Liver (tissue), 10 donors: ENCODE measurements at places on chromosomes 3 and 15.
A peak's percentile ranks its signal among the peaks of the same experiment; 100 is the strongest.

DNA sequence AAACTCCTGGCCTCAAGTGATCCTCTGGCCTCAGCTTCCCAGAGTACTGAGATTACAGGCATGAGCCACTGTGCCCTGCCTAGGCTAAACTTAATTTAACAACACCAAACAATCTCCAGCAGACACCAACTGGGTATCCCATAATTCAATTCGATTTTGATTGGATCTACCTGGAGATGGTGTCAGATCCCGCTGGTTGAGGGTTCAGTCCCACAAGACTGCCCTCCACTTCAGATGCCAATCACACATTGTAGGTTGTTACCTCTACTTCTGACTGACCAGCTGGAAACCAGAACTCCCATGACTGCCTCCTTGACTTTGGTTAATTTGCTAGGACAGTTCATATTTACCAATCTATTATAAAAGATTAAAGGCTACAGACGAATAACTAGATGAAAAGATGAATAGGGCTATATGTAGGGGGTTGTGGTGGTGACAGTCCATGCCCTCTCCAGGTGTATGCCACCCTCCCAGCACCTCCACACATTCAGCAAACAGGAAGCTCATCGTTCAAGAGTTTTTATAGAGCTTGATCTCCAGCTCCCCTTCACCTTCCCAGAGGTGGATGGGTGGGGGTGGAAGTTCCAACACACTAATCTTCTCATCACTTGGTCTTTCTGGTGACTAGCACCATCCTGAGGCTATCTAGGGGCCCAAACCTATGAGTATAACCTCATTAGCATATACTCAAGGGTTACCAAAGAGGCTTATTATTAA is 9.3 kb downstream of the B2M start:
- DNase-seq, result no peak

DNA sequence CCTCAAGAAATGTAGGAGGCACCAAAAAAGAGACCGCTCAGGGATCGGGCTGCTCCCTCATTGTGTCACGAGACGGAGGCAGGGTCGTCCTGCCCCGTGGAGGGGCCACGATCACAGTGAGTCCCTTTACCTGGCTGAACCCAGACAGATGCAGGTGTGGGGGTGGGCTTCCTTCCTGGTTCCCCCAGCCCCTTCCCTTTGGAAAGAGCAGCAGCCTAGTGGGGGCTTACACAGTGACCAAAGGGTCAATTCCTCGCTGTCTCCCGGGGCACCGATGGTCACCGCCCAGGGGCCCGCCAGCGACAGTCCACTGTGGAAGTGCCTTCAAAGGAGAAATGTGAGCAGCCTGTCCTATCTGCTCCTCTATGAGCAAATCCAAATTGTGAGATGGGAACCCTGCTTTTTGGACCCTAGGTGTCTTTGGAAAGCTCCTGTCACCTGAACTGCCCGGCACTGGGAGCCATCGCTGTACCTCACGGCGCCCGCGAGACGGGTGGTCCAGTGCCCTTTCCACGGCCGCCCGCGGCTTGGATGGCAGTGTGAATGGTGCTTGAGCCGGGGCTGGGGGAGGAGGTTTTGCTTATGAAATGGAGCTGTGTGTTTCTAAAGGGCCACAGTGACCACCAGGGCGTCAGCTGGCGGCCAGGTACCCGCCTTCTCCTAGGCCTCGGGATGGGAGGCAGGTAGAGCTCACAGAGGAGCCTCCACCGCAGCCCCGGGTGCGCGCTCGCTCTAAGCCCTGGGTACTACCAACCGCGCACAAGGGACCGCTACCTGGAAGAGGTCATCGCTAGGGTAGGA is 155.7 kb downstream of the KLF13 start:
- DNase-seq, result peak; percentile 17

- DNase-seq, result no peak
Observed at GRCh38 chr3:10392244-10392643, 71.3 kb upstream of the SEC13 start.

- DNase-seq, result no peak
Observed at GRCh38 chr3:151845306-151845905, 28.0 kb upstream of the SUCNR1 start.

GRCh38 chr15:49155834-49156627 is 632 bp upstream of the COPS2 start:
- no peak for DNase-seq

DNA sequence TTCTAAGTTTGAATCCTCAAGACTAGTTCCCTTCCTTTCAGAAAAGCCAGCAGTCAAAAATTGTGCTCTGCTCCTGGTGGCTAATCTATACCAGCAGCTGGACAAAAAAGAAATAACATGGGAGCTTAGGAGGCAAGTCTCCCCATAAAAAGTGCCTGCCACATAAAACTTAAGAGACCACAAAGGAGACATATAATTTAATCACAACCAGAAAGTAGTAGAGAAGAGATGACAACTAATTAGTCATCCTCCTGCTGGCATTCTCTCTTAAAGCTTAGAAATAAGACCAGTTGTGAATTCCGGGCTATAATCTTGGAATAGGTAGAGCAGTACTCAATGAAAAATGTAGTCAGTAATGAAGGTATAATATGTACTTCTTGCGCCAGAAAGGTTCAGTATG is 20.2 kb upstream of the IMPG2 start:
- DNase-seq, result no peak

GRCh38 chr15:85407421-85408269 is 27.2 kb downstream of the AKAP13 start:
- no peak for DNase-seq

DNA sequence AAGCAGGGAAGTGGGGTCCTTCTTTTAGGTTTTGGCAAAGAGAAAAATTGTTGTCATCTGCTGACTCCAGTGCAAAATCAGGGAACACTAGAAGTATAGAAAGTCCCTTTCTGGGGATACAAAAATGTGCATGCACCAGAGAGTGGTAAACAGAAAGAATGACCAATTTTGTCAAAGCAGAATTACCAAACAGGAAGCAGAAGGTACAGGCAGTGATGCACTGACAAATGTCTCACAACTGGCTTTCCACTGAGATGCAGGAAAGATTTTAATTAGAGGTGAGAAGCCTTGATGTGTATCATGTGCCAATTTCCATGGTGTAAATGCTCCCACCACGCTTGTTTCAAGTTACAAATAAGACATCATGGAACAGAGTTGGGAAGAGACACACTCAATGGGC is 66.0 kb downstream of the TRIM69 start:
- no peak for DNase-seq

- no peak for DNase-seq
Observed at GRCh38 chr3:12730506-12731242, 28.4 kb downstream of the TMEM40 start.

DNA sequence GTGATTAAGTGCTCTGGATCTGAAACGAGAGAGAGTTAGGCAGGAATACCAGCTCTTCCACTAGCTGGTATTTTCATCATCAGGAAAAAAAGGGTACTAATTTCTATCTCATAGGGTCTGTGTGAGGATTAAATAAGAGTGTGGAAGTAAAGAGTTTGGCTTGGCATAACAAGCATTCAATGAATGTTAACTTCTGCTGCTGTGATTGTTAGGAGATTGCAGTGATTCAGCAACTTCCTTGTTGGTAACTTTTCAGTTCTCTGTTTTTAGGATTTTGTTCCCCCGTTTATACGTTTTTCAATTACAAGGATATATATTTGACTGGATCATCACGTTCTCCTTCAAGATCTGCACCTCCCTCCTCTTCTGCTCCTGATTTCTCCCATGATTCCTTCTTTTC is 65.9 kb upstream of the MYO5C start:
- DNase-seq, result no peak

DNA sequence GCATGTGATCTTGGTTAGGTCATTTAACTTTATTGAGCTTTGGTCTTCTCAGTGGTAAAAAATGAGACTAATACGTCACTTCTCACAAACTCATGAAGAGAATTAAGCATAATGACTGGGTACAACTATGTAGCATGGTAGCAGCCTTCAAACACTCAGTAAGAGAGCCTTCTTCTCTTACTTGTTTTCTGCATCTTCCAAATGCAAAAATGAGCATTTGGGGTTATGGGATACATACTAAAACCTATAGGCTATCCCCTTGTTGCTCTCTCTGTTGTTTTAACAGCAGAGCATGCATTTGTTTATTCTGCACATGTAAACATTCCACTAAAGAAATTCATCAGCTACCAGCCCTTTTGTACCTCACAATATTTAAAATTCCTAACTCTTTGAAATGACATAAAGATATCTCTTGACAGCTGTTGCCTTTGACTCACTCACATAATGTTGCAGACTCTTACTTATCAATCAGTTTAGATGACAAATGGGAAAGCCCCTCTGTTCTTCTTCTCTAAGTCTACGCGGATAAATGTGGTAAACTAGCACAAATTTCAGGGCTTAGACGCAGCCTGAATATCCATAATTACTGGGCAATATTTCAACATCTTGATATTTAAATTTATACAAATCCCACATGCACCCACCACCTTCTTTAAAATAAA is 327.3 kb upstream of the SATB1 start:
- DNase-seq, result no peak

DNA sequence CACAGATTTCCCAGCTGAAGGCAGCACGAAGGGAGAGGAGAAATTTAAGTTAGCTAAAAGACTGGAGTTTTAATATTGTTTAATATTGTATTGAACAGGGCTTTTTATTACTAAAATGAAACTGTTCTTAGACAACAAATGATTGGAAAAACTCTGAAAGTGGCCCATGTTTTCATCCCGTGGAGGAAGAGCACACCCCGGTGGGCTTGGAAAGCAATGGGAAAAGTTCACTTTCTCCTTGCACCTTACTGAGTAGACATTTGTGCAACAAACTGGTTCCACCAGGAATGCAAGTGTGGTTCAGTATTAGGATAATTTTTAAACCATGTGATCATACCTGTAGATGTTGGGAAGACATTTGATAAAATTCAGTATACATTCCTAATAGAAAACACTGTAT is 8.2 kb upstream of the ESYT3 start:
- no peak for DNase-seq

DNA sequence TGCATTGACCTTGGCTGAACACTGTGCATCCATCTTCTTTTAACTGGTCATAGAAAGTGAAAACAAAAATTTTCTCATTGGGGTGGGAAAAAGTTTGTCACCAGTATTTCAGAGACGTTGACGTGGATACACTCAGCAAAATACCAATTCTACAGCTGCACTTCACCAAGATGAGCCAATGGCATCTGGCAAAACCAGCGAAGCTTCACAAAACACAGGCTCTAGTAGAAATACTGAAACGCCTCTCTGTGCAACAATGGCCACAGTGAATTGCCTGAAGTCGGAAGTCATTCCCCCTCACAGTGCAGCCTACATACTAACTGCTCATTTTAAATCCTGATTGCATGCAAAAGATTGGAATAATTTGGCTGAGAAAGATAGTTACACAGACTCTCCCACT is 17.0 kb downstream of the PCYT1A start:
- no peak for DNase-seq

DNA sequence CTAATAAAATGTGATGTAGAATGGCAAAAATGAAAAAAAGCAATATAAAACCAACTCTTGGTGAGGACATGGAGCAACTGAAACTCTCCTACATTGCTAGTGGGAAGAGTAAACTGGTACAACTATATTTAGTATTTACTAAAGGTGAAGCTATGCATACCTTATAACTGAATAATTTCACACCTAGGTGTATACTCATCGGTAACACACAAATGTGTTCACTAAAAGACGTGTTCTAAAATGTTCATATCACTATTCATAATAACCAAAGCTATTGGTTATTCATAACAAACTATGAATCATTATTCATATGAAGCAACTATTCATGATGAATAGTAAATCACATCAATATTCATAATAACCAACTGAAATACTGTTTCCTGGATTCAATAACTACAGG is 1030.3 kb downstream of the ROBO2 start:
- no peak for DNase-seq

- DNase-seq, result no peak
Observed at GRCh38 chr15:87902772-87903426, 353.6 kb downstream of the NTRK3 start.

GRCh38 chr15:36896949-36897348 is 203.4 kb downstream of the MEIS2 start:
- DNase-seq, result no peak

DNA sequence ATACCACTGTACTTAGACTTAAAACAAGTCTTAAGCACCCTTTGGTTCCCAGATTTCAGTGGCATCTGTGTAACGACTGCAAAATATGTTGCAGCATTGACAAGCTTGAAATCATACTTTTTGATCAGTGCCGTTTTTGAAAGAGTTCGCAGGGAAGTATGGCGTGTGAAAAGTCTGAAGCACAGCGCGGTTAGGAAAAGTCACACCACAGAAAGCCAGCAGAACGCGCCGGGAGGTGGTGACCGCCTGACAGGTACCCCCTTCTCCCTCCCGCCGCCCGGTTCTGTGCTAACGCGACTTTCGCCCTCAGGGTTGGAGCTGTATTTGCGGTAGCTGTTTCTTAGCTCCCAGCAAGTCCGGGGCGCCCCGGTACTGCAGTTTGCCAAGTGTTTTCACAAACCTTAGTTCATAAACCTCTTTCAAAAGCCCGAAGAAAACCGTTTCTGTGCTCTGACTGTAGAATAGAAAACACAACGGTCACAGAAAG is 481 bp upstream of the CRYBG3 start:
- peak; percentile 50 for DNase-seq

- no peak for DNase-seq
Observed at GRCh38 chr3:123949641-123950040, 11.4 kb downstream of the CCDC14 start.

DNA sequence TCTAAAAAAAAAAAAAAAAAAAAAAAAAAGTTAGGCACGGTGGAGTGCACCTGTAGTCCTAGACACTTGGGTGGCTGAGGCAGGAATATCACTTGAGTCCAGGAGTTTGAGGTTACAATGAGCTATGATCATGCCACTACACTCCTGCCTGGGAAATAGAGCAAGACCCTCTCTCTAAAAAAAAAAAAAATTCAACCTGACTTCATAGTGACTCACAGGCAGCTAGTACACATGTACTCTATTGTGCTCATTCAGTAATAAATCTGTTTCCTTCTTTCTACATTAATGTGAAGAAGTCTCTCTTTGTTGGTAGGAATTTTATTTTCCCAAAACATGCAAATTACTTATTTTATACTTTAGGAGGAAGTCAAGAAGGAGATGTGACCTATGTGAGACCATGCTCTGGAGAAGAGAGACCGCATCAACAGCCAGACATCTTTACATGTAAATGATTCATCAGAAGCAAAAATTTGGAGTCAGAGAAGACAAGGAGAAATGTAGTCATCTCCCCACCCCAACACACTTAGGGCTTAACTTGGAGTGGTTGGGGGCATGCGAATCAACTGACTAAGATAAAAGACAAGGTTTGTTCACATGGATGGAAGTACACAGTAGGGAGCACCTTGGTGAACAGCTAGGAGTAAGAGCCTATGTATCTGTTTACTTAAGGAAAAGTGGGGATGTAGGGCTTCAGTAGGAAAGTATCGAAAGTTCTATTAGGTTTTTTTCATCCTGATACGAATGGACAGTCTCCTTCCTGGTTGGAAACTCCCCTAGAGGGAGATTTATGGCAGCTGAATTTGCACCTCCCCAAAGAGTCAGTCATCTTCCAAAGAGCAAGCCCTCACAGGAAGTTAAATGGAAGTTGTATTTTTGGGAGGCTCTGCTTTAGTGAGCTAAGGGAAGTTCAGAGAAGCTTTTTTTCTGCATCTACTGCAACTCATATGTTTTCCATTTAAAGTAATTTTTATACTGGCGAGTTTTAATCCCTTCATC is 23.0 kb upstream of the NMD3 start:
- DNase-seq, result no peak
